ENCODE measurements at places on chromosomes 2 and 18. TPM values are rescaled to one million over a fixed set of nuclear protein-coding genes. Genes with fewer than 3 reads are reported as not detected.
A peak's percentile ranks its signal among the peaks of the same experiment; 100 is the strongest.

Gene OST4
- polyA plus RNA-seq = 313 TPM

DNA sequence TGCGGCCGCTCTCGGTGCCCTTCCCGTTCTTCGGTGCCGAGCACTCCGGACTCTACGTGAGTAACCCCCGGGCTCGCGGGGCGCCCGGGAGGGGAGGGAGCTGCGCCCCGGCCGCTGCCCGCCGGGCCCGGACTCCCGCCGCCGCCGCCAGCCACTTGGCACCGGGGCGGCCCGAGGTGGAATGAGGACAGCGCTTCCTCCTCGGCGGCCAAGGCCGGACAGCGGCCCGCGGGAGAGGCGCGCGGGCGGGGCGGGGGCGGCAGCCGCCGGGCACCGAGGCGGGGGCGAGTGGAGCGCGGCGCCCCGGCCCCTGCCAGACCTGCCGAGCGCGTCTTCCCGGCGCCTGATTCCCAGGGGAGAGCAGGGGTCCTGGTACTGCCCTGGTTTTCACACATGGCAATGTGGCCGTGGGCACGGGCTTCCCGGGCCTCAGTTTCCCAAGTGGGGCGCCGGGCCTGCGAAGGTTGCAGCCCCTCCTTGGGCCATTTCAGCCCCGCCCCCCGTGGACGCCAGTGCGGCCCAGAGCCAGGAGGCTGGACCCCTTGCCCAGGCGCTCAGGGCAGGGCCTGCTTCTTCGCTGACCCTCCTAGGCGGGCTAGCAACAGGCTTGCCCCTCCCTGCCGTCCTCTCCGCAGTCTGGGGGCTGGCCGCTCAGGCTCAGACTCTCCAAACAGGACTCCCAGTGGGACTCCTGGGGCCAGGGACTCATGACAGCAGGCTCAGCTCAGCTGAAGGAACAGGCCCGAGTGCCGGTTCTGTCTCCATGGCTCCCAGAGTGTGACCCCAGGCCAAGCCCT, 775 bp downstream of the SNED1 start:
- peaks cover 41% of the 10 kb centered on the region for H3K27me3 ChIP-seq
- no peaks in the 10 kb centered on the region for H3K4me1 ChIP-seq
- peak; percentile 38 for DNase-seq
- H3K36me3 ChIP-seq = no peaks in the 10 kb centered on the region

- no peaks in the 10 kb centered on the region for H3K27me3 ChIP-seq
- no peak for DNase-seq
- H3K4me3 ChIP-seq = peak overlapping the region; percentile 63
- H3K4me1 ChIP-seq = peaks cover 27% of the 10 kb centered on the region
Measured at GRCh38 chr2:85578243-85579180, 1.1 kb downstream of the VAMP8 start.

GRCh38 chr2:136049991-136050920, 64.8 kb upstream of the DARS1 start:
- no peak overlapping the region for H3K4me3 ChIP-seq
- DNase-seq = peak; percentile 48
- no peaks in the 10 kb centered on the region for H3K36me3 ChIP-seq
- H3K27ac ChIP-seq = no peak overlapping the region

DNA sequence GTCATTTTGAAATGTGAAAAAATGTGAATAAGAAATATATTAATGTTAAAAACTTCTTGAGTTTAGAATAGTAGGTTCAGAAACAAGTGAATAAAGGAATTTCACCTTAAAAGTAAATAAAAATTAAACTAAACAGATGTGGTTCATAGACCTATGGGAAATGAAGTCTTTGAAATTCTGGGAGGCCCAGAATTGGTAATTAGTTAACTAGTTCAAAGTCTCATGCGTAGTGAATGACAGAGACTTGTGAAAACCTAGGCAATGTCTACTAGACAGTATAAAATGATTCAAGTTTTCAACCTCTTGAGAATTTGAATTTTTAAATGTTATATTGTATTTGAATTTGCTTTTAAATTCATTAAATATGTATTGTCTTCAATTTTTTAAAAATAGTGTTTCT, 32.6 kb upstream of the AAK1 start:
- no peak overlapping the region for H3K4me3 ChIP-seq
- no peaks in the 10 kb centered on the region for H3K27me3 ChIP-seq
- no peaks in the 10 kb centered on the region for H3K4me1 ChIP-seq
- DNase-seq = no peak
- no peaks in the 10 kb centered on the region for H3K36me3 ChIP-seq
- H3K27ac ChIP-seq = no peak overlapping the region

All from large intestine (tissue), 12 donors.